Activated CD8-positive, alpha-beta memory T cell treated with anti-CD3 and anti-CD28 coated beads for 24 hours (primary cell): ENCODE measurements at places on chromosomes 7 and 10.
A peak's percentile ranks its signal among the peaks of the same experiment; 100 is the strongest.

- DNase-seq: no peak
Measured at GRCh38 chr7:23931633-23932032, 221.6 kb downstream of the STK31 start.

GRCh38 chr10:10782603-10783002, 235.1 kb upstream of the CELF2 start:
- no peak for DNase-seq

DNA sequence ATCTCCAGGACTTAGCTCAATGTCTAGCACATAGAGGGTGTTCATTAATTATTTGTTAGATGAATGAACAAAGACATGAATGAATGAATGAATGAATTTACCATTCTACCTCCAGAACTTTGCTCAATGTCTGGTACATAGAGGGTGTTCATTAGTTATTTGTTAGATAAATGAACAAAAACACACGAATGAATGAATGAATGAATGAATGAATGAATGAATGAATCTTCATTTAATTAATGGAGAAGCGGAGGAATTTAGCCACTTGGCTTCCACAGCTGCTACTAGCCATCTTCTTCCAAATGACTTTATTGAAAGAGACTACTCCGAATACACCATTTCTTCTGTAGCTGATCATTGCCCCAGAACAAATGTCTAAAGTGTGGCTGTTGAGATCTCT, 368.9 kb downstream of the FRMD4A start:
- DNase-seq: no peak

GRCh38 chr7:43248961-43249822, 136.7 kb downstream of the HECW1 start:
- DNase-seq: no peak

DNA sequence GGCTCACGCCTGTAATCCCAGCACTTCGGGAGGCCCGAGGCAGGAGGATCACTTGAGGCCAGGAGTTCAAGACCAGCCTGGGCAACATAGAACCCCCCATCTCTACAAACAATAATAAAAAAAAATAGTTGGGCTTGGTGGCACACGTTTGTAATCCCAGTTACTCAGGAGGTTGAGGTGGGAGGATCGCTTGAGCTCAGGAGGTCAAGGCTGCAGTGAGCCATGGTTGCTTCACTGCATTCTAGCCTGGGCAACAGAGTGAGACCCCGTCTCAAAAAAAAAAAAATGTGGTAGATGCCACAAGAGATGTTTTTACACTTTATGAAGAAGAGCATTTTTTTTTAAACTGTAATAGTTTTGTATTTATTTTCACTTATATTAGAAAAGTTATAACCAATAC, 12.8 kb downstream of the NYAP1 start:
- no peak for DNase-seq

- no peak for DNase-seq
Measured at GRCh38 chr10:88689366-88689765, 16.7 kb upstream of the LIPK start.

DNA sequence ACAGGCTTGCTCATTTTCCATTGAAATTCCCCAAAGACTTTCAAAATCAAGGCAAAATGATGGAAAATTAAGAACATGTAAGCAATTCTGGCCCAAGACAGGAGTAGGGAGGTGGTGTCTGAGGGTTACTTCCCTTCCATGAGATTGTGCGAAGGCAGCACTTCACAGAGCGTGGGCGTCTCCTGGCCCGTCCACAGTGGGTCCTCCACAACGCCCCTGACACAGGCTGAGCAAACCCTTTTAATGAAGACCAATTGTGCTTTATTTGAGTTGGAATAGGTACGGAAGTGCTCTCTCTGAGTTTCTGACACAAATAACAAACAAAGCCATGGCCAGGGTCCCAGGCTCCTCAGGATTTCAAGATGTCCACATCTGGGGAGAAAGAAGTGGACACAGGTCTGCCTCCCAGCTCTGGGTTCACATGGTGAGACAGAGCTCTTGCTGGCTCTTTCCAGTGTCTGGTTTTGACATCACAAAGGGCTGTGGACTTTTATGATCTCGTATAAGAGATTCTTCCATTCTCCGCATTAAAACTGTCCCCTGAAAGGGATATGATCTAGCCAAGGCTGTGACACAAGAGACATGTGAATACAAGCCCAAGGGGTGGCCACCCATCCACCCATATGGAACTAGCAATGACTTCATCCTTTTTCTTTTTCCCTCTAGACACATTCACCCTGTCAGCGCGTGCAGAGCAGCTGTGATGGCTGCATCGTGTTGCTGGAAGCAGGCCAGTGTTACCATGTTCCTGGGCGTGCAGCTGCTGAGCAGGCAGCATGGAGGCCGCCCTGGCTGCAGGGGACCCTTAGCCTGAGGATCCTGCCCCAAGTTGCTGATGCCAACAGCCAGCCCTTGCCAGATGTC, 145.6 kb downstream of the ADAM12 start:
- no peak for DNase-seq

GRCh38 chr7:64999165-65000004, 7.1 kb downstream of the ERV3-1 start:
- no peak for DNase-seq

GRCh38 chr10:34176351-34176750, 638.7 kb downstream of the PARD3 start:
- DNase-seq: no peak

DNA sequence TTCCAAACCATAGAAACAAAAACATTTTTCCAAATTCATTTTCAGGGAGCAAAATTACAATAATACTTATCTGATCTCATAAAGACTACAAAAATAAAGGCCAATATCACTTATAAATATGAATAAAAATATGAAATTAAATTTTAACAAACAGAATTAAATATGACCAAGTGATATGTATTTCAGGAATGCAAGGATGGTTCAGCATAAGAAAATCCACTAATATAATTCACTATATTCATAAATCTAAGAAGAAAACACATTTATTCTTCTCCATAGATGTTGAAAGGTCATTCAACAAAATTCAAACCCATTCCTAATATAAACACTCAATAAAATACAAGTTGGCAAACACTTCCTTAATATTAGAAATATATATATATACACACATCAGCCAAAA, 115.2 kb upstream of the TMEM168 start:
- no peak for DNase-seq

DNA sequence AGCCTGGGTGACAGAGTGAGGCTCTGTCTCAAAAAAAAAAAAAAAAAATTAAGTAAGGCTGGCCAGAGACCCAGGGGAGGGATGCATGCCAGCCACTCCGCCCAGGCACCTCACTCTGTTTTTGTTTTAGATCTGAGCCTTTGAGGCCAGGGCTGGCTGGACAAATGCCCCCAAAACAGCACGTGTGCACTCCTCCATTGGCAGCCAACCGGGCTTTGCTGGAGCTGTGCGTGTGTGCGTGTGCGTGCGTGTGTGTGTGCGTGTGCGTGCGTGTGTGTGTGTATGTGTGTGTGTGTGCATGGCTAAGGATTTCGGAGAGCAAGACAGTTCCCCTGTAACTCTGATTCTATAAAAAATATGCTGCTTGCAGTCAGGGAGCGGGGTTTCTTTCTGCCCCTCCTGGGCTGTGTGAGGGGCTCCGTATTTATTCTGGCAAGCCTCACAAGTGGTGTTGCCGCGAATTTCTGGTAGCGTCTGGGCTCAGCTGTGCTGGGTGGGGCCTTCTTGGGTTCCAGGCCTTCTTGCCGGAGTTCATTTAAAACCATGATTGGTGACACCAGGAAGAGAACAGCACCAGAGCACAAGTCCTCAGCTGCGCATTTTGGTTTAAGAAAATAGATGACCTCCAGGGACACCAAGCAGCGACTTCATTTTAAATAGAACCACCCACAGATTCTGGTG, 28.1 kb upstream of the UNCX start:
- DNase-seq: no peak

DNA sequence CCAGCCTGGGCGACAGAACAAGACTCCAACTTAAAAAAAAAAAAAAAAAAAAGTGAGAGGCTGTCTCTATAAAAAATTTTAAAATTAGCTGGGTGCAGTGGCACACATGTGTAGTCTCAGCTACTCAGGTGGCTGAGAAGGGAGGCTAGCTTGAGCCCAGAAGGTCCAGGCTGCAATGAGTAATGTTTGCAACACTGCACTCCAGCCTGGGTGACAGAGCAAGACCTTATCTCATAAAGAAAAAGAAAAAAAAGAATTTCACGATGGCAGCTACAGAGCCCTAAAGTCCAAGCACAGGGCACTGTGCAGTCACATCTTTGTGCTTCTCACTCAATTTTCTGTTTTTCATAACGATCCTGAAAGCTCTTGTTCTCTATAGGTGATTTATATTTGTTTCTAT, 209.5 kb upstream of the KCTD7 start:
- DNase-seq: no peak

GRCh38 chr10:94036766-94037033, 43.0 kb downstream of the PLCE1 start:
- DNase-seq: no peak

GRCh38 chr7:100486753-100487446, 3.2 kb downstream of the NYAP1 start:
- no peak for DNase-seq

DNA sequence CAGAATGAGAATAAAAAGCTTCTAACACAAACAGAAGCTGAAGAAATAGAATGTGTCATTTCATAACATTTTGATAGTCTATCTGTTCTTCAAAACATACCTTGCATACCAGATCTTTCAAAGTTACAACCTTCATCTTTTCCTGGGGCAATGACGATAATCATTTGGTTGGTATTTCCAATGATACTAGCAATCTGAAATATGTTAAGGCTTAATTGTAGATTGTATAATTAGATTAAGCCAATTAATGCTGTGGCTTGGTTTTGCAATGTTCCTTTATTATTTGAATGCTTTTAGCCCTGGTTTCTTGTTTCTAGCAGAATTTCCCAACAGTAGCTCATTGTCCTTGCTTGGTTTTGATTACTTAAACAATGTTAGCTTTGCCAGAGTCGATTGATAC, 84.6 kb downstream of the CABCOCO1 start:
- no peak for DNase-seq

DNA sequence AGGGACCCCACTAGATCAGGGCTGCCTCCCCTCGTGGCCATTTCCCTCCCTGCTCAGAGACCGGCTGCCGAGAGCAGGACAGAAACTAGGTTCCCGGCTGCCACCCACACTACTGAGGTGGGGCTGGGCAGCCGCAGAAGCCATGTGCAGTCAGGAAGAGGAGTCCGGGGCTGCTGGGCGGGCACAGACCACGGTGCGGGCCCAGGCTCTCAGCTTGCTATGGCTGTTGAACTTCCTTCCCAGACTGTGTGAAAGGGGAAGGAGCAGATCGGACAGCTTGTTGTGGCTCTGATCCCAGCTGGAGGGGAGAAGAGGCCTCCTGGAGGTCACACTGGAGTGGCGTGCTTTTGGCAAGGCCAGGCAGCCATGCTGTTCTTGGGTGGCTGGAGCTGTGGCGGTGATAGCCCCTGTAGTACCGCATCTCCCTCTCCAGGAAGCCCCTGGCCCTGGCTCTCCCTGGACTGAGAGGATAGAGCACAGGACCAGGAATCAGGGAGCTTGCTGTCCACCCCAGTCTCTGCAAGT, 56.8 kb downstream of the HK1 start:
- DNase-seq: peak; percentile 79

DNA sequence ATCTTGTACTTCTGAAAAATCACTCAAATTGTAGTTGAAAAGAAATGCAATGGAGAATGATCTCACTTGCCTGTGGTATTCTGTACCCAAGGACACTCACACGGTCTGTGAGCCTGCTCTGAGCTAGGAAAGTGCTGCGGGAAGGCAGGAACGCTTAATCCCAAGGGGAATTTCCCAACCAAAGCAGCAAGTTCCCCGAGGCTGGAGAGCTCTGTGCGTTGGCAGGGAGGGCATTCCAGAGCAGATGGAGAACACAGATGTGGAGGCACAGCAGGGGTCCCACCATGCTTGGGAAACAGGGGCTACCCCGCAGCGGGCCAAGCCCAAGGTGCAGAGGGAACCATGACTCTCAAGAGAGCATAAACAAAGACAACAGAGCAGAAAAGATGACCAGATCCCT, 13.6 kb downstream of the SVIL start:
- DNase-seq: no peak

- DNase-seq: no peak
Measured at GRCh38 chr7:17402628-17403278, 104.3 kb downstream of the AHR start.

- no peak for DNase-seq
Measured at GRCh38 chr10:27536437-27536836, 32.3 kb downstream of the RAB18 start.
